ENCODE measurements at places on chromosomes 2 and 18. TPM values are rescaled to one million over a fixed set of nuclear protein-coding genes. Genes with fewer than 3 reads are reported as not detected.

- DNase-seq, result peak; percentile 33
Observed at GRCh38 chr2:234135750-234136221, 85.3 kb downstream of the SPP2 start.

DNA sequence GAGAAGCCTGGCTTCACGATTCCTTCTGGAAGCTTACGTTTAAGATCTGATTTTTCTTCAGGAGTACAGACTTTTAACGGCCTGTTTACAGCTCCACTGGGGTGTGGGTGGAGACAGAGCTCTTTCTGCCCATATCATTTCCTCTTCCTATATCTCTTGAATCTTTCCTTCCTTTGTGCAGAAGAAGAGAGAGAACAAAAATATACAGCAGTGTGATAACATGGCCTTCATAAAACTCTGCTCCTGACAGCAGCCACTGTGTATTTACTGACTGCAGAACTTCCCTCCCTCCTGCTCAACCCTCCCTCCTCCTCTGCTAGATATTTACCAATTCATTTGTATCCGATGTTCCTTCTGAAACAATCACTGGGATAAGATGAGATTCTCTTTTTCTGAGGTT is 34.1 kb upstream of the REEP1 start:
- no peak for DNase-seq

DNA sequence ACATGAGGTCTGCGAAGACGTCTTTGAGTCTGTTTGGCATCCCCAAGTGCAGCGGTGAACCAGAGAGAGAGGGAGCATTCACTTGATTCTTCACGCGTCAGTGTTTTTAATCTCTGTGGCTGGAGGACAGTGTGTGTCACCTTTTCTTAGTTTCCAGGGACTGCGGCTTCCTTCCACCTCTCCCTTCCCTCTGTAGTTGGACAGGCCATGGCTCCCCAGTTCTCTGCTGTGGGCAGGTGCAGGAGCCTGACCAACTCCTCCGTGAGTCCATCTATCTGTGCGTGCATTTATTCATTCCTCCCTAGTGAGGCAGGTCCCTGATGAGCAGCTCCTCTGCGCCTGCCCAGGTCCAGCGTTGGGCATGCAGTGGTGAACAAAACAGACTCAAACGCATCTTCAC is 42.9 kb downstream of the AGAP1 start:
- DNase-seq, result no peak

GRCh38 chr18:35750929-35751328 is 169.4 kb downstream of the GALNT1 start:
- DNase-seq, result no peak

DNA sequence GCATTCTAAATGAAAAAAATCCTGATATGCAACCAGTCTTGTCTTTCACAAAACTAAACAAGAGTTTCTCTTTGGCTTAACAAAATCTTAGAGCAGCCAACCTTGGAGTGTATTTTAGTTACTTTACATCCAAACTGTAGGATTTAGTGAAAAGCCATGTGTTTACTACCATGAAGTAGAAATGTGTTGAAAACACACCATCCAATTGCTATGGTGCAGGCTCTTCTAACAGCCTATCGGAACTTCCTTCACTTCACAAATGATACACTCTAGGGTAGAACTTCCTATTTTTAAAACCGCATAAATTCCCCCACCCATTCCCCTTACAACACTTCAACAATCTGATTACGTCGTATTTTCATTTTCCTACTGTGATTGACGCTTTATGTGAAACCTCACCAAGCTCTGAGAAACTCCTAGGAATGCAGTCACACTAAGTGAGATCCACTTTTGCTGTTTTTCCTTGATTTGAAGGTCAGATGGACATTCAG is 74.4 kb upstream of the MAP4K4 start:
- no peak for DNase-seq

DNA sequence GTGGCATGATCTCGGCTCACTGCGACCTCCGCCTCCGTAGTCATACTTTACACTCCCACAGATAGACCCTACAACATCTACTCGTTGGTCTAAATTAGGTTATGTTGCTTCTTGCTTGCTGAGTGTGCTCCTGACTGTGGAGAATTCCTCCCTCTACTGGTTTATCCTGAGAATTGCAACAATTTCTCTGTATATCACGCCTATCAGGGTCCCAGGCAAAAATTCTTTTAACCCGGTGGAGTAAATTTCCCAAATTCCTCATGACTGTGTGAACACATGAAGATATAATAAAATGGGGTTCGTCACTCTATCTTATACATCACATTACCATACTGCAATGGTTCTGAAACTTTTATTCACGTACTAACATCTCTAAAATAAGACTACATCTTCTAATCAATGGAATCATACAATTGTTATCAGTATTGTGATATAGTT is 156.7 kb downstream of the EVA1A start:
- no peak for DNase-seq

DNA sequence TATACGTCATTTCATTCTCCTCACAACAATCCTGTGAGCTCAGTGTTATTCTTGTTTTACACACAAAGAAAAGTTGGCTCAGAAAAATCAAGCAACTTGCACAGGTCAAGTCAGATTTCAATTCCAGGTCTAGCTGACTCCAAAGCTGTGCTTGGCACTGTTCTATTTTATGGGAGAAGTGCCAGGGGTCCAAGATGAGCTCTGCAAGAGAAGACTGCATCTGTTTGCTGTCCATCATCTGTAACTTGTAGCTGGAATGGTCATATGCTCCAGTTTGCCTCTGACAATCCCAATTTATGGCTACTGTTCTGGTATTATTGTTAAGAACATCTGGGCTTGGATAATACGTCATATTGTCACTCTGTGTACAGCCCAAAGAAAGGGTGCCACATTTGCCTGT is 28.9 kb downstream of the KCNF1 start:
- no peak for DNase-seq

- no peak for DNase-seq
Observed at GRCh38 chr2:62398356-62398755, 107.6 kb downstream of the TMEM17 start.

GRCh38 chr2:239153806-239154591 is 246.8 kb downstream of the HDAC4 start:
- no peak for DNase-seq

- no peak for DNase-seq
Observed at GRCh38 chr2:230893338-230893737, 28.6 kb downstream of the ITM2C start.

Gene NT5DC4
- total RNA-seq, result not detected

Gene PLCL1
- 2.0 TPM for total RNA-seq

Gene ASIC4
- total RNA-seq, result not detected

Gene RNF152
- 0.21 TPM for total RNA-seq

Gene CD302
- total RNA-seq, result 1.1 TPM

Measured in activated T-helper 2 cell treated with anti-CD3 and anti-CD28 coated beads, Interferon-gamma antibody, Interleukin-2, Interleukin-4, amounts not matched to agents 10 μg/mL and 5 μg/mL and 100 μg/mL, durations not matched to agents 14 hours and 24 hours and 36 hours (primary cell).